ENCODE measurements at places on chromosomes 7 and 10.

- DNase-seq, result no peak
Measured at GRCh38 chr10:113540845-113541548, 11.9 kb upstream of the HABP2 start.

DNA sequence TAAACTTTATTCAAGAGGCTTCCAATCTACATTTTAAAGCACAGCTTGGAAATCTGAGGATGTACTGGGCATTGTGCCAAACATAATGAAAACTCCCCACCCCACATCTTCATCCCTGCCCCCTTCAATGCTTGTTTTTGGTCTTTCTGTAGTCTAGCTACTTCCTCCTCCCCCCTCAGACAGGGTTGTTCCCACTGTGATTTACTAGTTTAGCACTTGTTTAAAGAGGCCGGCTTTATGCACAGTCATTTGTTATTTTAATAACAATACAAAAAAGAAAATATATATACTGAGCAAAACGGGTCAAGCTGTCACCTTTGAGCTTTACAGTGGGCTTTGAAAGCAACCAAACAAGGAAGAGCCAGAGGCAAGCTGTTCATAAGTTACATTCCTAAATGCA is 132.6 kb downstream of the CHRM2 start:
- DNase-seq, result no peak

- no peak for DNase-seq
Measured at GRCh38 chr7:46203926-46204325, 282.9 kb upstream of the IGFBP3 start.

DNA sequence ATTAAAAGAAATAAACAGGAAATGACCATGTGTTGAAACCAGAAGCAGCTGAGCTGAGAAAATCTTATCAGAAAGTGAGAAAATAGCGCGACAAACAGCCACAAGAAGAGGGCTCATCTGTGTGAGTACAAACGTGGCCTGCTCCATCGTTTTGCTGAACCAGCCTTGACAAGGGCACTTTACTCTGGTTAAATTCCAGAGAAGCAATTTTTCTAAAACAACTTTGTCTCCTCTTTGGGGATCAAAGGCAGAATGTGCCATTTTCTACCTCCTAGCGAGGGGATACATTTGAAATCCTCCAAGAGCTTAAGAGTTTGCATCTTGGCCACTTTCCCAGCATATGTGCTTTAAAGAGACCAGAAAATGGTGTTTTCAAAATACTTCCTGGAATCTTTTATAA is 51.3 kb upstream of the VIPR2 start:
- DNase-seq, result no peak
